ENCODE measurements at places on chromosomes 2 and 18.

- DNase-seq = no peak
These were observed 208.7 kb downstream of the KCNE4 start for GRCh38 chr2:223260681-223261080.

DNA sequence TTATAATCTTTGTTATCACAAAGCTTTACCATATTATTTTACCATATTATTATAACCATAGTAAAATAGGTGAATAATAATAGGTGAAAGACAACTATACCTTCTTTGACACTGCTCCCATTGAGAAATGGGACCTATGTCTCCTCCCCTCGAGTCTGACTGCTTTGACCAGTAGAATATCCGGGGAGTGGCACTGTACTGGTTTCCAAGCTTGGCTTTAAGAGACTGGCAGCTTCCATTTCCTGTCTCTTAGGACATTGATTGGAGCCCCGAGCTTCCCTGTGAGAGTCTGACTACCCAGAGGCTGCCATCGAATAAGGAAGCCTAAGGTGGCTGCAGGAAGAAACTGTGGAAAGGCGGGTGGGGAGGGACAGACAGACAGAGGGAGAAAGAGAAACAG, 40.1 kb upstream of the PLEKHM3 start:
- no peak for DNase-seq

GRCh38 chr2:216922175-216922780, 62.4 kb upstream of the TNP1 start:
- DNase-seq = no peak

- DNase-seq = no peak
These were observed 20.5 kb downstream of the RMP24 start for GRCh38 chr18:35993013-35993412.

- DNase-seq = no peak
These were observed 3.1 kb upstream of the DSEL start for GRCh38 chr18:67519592-67519991.

- DNase-seq = no peak
These were observed 46.5 kb upstream of the EPG5 start for GRCh38 chr18:46013484-46014189.

DNA sequence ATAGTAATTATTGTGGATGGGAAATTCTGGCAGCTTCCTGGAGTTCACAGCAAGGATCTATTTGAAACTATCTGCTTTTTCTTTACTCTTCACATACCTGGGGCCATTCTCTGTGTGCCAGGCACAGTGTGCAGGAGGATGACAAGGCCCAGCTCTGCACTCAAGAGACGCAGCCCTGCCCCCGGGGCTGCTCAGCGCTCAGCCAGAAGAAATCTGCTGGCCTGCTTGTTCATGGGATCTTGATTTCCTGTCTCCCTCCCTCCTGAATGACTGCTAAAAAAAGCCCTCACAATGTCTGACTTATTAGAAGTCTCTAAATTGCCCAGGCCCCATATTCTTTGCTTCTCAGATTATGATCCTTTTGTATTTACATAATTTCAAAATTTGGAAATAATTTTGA, 210.9 kb downstream of the DCDC2C start:
- no peak for DNase-seq

GRCh38 chr18:57753063-57753462, 50.1 kb downstream of the ATP8B1 start:
- DNase-seq = no peak

DNA sequence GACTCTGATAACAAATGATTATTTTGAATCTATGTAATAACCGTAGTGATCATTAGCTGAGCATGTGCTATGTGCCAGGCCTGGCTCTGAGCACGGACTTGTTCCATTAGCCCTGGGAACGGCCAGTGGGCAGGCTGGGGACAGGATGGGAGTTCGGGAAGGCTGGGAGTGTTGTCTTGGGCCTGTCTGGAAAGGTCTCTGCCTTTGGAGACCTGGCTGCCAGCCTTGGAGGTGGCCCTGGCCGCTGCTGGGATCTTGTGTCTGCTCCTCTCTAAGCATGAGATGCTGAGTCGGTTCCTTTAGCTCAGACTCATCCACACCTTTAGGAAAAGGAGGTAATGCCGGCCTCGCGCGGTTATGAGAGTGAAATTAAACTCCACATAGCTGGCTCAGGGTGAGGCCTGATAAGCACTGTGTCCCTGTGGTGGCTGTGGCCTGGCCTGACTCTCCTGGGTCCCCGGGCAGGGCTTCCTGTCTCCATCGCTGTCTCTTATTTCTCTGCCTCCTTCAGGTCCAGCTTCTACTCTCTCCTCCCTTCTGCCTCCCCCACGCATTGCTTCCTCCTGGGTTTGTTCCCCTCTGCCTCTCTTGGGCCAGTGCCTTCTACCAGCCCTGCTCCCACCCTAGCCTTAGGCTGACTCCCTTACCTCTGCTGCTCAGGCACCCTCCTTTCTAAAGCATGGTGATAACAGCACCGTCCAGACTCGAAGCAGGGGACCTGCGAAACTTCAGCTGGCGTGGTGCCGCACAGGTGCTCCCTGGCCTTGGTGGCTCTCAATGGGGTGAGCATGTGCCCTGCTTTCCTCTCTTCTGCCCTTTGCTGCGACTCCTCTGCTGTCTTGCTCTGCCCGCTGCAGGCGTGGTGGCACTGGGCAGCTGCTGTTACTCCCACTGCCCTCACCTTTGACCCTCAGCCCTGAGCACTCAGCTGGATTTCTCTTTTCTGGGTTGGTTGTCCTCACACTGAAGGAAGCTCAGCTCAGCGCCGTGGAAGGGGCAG, 41.8 kb downstream of the NCK2 start:
- no peak for DNase-seq

- DNase-seq = no peak
These were observed 92.1 kb downstream of the LYPD6 start for GRCh38 chr2:149422337-149422990.

DNA sequence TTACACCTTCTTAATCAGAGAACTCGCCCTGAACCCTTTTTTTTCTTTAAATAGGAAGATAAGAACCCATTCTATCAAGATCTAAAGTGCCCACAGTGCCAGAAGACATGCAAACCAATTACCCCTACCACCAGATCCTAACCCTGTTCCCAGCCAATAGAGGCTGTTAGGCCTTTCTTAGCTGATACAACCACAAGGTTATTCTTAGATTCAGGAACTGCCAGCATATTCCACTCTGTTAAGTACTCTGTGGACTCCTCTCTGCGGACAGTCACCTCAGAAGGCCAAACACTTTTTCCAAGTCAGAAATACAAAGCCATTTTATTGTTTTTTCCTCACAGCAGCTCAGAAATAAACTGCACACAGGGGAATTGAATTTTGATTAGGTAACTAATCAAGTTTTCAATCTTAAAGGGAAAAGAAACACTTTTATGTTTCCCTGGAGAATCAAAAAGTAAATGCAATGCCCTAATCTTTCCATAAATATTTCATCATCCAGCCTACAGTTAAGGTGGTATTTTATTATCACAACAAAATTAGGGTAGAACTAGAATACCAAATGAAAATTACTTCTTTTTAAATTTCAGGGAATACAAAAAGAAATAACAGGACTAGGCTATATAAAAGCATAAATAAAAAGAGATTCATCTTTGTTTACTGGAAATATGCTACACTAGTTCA, 111.4 kb downstream of the NBAS start:
- no peak for DNase-seq
